Bronchial smooth muscle cell (primary cell): ENCODE measurements at places on chromosomes 2 and 18. TPM values are rescaled to one million over a fixed set of nuclear protein-coding genes. Genes with fewer than 3 reads are reported as not detected.

SPC25 gene
- total RNA-seq: 1.1 and 1.4 TPM in 2 replicates

CCDC68 gene
- under 0.01 and 6.9 TPM in 2 replicates for total RNA-seq

FER1L5 gene
- 1.1 and 1.4 TPM in 2 replicates for total RNA-seq

RNF152 gene
- 3.1 and 18.3 TPM in 2 replicates for total RNA-seq

DNAJC5G gene
- total RNA-seq: not detected in 2 replicates

ELOA2 gene
- total RNA-seq: under 0.01 TPM in 1 of 2 replicates, not detected in the other

LIMS4 gene
- total RNA-seq: 0.77 and 4.7 TPM in 2 replicates

HOXD8 gene
- total RNA-seq: not detected in 2 replicates

SLC19A3 gene
- under 0.01 and 0.16 TPM in 2 replicates for total RNA-seq

ZNF516 gene
- total RNA-seq: 17.6 and 21.1 TPM in 2 replicates

GKN2 gene
- total RNA-seq: not detected in 2 replicates
